ENCODE measurements at places on chromosomes 4 and X.

- DNase-seq, result no peak
These were observed 20.3 kb upstream of the ABCG2 start for GRCh38 chr4:88178626-88179231.

DNA sequence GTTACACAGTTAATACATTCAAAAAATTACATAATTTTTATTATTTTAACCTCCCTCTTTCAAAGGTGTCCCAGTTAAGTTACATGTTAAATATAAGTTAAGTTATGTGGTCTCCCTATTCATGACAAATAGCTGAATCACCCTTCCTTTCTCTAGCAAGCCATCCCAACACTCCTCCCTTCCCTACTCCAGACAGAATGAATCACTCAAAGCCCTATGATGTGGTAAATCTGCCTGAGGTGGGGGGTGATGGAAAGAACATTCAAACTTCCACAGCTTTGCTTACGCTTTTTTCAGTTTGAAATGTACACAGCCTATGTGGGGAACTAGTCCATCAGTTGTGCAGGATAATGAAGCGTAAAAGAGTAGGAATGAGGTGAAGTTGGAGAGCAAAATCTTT, 90.2 kb downstream of the CXCL13 start:
- no peak for DNase-seq

DNA sequence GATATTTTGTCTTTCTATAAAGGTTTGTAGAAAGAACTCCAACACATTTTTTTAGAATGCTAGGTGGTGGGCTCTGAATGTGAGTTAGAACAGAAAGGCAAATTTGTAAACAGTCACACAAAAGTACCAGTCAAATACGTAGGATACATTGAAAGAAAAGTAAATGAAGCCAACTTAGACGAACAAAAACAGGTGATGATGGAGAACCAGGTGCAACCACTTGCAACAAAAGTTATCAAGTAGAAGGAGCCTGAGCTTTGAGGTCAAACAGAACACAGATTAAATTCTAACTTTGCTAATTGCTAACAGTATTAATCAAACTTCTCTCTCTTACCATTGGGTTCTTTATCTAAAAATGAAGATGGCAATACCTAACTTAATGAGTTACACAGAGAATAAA, 62.7 kb upstream of the DAPP1 start:
- no peak for DNase-seq

GRCh38 chrX:105646592-105647372, 175.6 kb upstream of the NRK start:
- DNase-seq, result no peak

DNA sequence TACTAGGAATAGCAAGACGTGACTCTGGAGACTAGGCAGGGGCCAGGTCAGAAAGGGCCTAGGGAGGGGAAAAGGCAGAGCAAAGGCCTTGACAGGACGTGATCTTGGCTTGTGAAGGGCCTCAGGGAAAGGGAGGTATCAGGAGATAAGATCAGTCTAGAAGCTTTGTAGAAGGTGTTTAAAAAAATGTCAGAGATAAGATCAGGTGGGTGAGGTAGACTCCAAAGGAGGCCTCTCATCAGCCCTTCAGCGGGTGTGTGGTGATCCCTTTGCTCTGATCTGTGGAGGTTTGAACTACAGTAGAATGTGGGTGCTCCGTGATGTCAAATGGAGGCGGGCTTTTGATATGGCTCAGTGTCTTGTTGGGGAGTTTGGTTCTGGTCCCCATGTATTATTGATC, 78.8 kb upstream of the PRPS1 start:
- DNase-seq, result no peak

- no peak for DNase-seq
These were observed 228.9 kb upstream of the RPS6KA3 start for GRCh38 chrX:20495575-20495974.

GRCh38 chrX:135489542-135489941, 30.9 kb upstream of the INTS6L start:
- DNase-seq, result no peak

DNA sequence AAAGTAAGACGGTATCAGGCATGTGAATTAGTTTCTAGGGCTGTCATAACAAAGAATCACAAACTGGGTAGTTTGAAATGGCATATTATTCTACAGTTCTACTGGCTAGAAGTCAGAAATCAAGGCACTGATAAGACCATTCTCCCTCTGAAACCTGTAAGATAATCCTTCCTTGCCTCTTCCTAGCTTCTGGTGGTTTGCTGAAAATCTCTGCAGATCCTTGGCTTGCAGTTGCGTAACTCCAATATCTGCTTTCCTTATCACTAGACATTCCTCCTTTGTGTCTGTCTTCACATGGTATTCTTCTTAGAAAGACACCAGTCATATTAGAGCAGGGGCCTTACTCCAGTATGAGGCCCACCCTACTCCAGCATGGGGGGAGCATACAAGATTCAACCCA, 19.6 kb upstream of the LCORL start:
- no peak for DNase-seq

DNA sequence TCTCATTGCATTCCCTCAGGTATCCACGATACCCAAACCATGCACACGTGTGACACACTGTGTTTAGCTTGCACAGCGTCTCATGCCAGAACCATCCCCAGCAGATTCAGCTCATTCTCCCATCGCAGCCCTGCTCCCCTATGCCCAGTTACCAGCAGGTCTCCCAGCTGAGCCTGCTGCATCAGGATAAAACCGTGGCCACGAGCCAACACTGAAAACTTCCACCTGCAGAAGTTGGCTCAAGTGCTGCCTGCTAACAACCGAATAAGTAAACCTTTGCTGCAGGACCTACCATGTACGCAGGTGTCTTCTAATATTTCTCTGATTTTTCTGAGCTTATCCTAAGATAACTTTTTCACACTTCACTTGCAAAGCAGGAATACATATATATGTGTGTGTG, 120.4 kb upstream of the STS start:
- no peak for DNase-seq

- DNase-seq, result no peak
These were observed 38.7 kb upstream of the FRAS1 start for GRCh38 chr4:78018271-78019049.

DNA sequence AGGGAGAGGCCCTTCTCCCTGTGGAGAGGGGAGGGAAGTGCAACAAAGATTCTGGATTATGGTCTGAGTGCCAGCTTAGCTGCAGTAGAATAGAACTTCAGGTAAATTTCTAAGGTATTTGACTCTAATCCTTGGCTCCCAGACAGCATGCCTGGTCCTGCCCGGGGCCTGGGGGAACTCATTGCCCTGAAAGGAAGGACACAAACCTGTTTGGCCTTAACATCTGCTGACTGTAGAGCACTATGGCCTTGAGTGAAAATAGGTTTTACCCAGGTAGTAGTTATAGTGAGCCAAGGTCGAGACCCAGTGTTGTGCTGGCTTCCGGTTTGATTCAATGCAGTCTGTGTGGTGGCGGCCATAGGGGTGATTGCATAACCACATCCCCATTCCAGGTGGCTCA, 64.4 kb downstream of the RPS6KA6 start:
- DNase-seq, result no peak

GRCh38 chr4:162684998-162685397, 481.7 kb downstream of the NAF1 start:
- no peak for DNase-seq

GRCh38 chrX:46547857-46548256, 2.6 kb upstream of the ZNF674 start:
- DNase-seq, result no peak

- DNase-seq, result no peak
These were observed at the start of gene GPR82 for GRCh38 chrX:41723826-41724225. TSS of gene GPR82 (plus strand) at chrX:41724181. CDS start at chrX:41727027, 2,846 bp downstream.

DNA sequence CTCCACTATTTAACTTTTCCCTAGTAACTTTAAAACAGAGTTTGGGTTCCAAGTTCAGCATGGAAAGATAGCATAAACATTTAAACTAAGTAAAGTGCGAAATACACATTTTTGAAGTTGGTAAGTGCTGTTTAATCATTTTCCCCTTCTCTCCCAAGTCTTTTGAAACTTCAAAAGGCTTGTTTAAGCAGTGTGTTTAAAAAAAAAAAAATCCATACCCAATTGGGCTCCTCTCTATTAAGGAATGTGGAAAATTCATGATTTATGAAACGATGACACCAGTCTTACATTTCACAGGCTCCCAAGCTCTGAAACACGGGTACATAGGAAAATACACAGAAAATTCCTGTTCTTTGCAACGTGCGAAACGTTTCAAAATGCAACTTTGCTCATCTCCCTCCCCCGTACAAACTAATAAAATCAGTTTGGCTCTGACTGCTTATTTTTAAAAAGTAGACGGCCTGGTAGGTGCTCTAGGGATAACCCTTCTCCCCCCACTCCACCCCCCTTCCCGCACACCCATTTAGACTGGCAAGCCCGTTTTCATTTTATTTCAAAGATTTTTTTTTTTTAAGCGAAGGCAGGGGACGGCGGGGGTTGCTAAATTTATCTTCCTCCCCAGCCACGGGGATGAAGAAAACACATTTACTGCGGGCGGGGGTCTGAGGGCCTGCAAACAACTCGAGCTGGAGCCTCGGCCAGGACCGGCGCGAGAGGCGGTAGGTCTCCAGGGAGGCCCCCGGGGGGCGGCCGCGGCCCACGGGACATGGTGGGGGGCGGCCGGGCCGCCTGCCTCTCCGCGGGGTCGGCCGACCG, 786 bp upstream of the ZFX start:
- DNase-seq, result no peak

DNA sequence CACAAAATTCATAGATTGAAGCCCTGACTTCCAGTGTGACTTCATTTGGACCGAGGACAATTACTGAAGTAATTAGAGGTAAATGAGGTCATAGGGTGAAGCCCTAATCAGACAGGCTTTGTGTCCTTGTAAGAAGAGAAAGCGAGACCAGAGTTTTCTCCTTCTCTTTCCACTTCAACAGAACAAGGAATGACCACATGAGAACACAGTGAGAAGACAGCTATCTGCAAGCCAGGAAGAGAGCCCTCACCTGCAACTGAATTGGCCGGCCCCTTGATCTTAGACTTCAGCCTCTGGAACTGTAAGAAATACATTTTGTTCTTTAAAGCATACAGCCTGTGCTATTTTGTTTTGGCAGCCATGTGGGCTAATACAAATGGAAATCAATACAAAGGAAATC, 67.1 kb upstream of the PRKG2 start:
- DNase-seq, result no peak

- DNase-seq, result no peak
These were observed 128.7 kb downstream of the ARHGAP24 start for GRCh38 chr4:85603437-85604336.

- no peak for DNase-seq
These were observed 24.0 kb downstream of the ARSJ start for GRCh38 chr4:113955411-113955810.

- DNase-seq, result no peak
These were observed 23.1 kb downstream of the DACH2 start for GRCh38 chrX:86171366-86171765.

GRCh38 chrX:13750204-13750603, 15.7 kb downstream of the OFD1 start:
- no peak for DNase-seq

- DNase-seq, result no peak
These were observed 2.3 kb upstream of the UBA1 start for GRCh38 chrX:47191331-47191730.

DNA sequence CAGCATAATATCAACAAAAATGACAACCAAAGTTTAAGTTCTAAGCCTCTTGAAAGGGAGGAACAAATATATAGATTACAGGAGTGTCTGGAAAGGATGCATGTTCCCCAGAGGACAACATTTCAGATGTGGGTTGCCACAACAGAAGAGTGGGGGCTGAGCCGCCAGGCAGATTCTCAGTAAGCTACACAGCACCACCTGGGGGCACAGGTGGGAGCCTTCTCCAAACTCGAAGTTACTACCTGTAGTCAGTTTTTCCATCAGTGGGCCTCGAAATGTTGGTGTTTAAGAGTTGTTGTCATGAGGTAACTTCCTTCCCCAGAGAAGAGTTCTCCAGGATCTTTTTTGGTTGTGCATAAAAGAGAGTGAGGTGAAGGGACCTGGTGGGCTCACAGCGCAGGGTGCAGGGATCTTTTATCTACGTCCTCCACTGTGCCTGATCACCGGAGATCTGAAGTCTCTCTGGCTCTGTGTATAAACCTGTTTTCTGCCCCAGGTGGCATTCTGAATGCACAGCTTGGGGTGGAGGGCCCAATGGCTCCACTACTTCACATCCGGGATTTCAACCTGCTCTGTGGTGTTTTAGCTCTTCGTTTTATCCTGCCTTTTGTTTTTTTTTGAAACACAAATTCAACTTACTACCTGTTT, 58.4 kb upstream of the STS start:
- no peak for DNase-seq

DNA sequence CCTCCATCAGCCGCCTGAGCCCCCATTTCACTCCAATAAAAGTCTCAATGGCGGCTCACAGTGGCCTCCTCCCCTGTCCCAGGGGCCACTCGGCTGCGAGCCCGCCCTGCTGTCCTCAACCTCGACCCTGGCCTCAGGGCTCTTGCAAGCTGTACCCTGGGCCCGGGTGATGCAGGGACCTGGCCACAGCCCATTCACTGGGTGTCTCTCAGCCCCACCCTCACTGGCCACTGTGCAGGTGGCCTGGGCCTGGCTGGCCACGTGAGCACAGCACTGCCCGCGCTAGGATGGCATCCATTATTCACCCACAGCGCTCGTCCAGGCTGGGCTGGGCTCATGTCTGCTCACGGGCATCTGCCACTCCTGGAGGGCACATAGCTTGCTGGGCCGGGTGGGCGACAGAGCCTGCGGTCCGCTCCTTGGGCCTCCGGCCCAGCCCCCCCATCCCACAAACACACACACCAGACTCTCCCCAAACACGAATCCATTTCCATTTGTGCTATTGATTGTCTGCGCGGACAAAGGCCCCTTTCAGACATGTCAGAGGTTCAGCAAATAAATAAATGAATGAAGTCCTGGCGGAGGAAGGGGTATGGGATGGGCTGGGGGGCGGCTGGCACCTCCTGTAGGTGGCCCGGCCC, 16.5 kb upstream of the FGFR3 start:
- no peak for DNase-seq

- DNase-seq, result no peak
These were observed 162.2 kb upstream of the ANXA10 start for GRCh38 chr4:167930166-167930565.

DNA sequence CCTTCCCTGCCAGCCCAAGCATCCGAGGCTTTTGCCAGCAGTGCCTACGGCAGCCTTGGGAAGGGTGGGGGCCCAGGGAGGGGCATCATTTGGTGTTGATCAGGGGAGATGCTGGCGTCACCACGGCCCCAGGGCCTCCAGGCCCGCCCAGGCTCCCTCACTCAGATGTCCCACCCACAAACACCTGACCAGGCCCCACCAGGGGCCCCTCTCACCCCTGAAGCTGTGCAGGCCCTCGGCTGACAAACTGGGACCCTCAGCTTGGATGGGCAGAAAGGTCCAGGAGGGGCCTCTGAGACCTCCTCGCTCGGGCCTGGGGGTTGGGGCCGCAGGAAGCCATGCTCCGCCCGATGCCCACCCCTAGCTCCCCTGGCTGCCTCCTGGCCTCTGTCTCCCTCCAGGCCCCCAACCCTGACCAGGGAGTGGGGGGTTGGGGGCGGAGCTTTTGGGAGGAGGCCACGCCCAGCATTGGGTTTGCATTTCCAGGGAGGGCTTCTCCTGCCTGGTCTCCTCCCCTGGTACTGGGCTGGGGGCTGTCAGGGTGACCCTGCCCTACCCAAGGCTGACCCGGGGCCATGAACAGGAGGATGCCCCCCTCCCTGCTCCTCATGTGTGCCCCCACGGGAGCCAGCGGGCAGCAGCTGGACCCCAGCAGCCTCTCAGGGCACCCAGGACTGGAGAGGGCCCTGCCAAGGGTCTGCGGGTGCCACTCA, 33.4 kb upstream of the SPON2 start:
- peak; percentile 8 for DNase-seq

- no peak for DNase-seq
These were observed 294.0 kb downstream of the CAMK2D start for GRCh38 chr4:113467581-113467980.

- DNase-seq, result no peak
These were observed 92.5 kb upstream of the VEGFC start for GRCh38 chr4:176885224-176885623.

Measured in omental fat pad (tissue), 4 donors.